ENCODE measurements at places on chromosomes 6 and 20.
A peak's percentile ranks its signal among the peaks of the same experiment; 100 is the strongest.

DNA sequence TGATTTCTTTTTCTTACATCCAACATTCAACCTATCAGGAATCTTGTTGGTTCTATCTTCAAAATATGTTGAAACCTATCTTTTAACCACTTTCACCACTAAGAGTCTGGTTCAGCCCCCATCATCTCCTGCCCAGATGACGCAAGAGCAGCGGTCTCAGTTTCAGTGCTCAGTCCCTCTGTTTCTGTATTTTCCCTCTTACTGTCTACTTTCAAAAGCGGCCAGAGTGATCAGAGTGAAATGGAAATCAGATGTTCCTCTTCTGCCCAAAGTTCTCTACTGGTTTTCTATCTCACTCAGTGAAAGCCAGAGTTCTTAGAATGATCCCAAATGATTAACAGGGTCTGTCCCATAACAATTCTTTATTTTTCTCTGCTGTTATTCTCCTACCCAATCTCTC lies 147.9 kb upstream of the PDE7B start:
- no peak for DNase-seq

DNA sequence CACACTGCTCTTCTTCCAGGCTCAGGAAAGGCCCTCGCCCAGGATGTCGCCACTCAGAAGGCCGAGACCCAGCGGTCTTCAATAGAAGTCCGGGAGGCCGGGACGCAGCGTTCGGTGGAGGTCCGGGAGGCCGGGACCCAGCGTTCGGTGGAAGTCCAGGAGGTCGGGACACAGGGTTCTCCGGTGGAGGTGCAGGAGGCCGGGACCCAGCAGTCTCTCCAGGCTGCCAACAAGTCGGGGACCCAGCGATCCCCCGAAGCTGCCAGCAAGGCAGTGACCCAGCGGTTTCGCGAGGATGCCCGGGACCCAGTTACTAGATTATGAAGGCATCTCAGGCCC lies 1.0 kb downstream of the KHDC3L start:
- DNase-seq, result no peak

- DNase-seq, result peak; percentile 27
Observed at GRCh38 chr20:57651881-57652605, 31.8 kb upstream of the ZBP1 start.

DNA sequence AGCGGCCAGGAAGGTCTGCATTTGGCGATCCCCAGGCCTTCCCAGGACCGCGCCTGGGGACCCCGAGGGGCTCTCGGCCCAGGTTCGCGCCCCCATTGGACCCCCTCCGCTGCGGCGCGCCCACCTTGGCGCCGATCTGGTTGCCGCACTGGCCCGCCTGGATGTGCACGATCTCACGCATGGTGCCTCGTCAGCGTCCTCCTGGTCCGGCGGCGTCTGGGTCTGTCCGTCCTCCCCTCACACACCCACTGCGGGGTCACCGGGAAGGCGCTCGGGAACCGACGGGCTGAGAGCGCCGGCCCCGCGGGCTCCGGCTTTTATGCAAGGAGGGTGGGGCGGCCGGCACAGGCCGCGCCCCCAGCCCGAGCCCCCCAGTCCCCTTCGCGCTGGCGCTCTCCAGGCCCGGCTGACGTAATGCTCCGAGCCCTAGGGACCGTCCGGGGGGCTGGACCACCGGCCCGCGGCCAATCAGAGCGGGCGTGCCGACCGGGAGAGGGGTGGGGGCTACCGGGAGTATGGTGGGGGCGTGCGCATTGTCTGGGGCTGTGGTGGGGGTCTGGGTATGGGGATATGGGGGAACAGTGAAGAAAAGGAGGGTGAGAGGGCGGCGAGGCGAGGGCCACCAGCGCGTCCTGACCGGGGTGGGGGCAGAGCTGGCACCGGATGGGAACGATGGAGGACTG lies at the start of gene TUBB2B:
TSS of gene TUBB2B (minus strand) at position 291 of the 683 bp plus-strand sequence. CDS start at position 181, 110 bp downstream.
- DNase-seq, result peak; percentile 44

DNA sequence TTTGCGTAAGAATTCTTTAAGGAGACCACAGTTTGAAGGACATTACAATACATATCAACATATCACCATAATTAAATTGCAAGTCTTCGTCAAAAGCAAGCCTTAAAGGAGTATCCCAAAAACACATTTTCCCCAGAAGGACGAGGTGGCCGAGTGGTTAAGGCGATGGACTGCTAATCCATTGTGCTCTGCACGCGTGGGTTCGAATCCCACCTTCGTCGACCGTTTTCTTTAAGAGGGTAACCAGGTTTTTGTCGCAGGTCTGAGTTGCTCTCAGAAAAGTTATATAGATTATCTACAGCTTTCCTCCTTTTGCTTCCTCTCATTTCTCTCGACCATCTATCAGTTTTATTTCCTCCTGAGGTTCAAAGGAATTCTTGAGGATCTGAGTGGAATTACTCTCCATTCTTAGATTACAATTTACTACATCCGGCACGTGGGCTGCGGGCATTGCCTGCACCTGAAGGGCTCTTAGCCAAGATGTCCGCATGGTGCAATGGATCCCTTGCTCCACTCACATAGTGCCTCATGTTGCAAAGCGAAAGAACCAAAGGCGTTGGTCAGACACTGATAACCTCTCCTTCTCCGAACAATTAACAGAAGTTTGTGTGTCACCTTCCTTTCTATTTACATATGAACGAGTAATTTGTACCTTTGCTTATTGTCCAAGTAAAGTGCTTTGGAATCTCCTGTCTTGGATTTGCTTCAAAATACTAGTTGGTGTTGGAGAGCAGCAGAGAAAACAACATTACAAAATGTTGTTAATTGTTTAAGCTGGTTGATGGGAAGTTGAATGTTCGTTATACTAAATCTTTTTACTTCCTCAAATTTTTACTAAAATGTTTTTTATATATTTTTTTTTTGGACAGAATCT lies 14.0 kb downstream of the POM121L2 start:
- no peak for DNase-seq

DNA sequence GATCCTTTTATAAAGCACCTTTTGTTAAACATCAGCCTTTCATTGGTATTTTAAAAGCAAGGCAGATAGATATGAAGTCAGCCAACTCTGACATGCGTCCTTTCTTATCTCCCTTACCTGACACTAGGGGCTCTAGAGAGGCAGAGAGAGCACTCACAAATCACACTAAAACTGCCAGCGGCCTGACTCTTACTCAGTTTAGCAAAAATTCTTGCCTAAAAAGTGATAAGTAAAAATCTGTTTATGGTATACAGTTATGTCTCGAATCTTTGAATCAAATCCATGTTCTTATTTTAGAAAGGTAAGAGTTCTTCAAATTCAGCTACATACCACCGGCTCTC lies 10.4 kb upstream of the TDRD6 start:
- DNase-seq, result no peak

DNA sequence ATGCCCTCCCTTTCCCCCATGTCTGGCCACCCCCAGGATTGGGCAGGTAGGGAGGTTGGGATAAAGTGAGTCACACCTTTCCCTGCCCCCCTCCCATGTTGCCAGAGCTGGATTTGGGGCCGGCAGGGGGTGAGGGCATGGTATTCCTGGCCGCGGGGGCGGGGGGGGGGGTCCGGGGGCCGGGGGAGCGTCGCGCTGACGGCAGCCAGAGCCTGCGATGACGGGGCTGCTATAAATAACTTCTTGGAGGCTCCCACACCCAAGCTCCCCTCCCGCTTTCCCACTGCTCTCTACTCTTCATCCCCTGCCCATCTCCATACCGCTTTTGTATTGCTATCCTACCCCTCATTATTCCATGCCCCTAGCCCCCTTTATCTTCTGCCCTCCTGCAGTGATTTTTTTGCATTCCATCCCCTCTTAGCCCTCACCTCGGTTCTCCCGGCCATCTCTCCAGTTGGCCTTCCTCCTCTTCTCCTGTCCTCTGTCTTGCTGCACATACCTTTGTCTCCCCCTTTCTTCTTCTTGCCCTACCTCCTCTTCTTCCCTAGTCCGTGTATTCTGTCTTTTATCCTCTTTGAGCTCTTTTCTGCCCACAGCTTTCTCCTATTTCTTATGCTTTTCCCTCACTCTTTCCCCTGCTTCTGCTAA lies 13.8 kb downstream of the SYNGAP1 start:
- no peak for DNase-seq

- DNase-seq, result no peak
Observed at GRCh38 chr6:163985710-163986109, 571.2 kb downstream of the QKI start.

- DNase-seq, result no peak
Observed at GRCh38 chr6:134553936-134554335, 236.0 kb upstream of the SGK1 start.

- no peak for DNase-seq
Observed at GRCh38 chr6:138673346-138674014, 100.1 kb upstream of the CCDC28A start.

DNA sequence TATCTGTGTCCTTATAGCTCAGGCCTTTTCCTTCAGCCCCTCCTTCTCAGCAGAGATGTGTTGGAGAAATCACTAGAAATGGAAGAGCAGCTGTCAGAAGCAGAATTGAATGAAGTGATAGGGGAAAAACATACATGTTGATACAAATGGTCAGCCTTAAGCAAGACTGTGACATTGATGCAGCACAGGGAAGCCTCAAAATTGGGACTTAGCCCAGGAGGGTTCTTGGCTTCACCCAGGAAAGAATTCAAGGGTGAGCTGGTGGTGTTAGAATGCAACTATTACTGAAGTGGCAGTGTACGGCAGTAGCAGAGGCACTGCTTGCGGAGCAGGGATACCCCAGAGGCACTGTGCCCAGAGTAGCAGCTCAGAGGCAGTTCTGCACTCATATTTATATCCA lies 8.0 kb upstream of the KIF16B start:
- DNase-seq, result no peak

DNA sequence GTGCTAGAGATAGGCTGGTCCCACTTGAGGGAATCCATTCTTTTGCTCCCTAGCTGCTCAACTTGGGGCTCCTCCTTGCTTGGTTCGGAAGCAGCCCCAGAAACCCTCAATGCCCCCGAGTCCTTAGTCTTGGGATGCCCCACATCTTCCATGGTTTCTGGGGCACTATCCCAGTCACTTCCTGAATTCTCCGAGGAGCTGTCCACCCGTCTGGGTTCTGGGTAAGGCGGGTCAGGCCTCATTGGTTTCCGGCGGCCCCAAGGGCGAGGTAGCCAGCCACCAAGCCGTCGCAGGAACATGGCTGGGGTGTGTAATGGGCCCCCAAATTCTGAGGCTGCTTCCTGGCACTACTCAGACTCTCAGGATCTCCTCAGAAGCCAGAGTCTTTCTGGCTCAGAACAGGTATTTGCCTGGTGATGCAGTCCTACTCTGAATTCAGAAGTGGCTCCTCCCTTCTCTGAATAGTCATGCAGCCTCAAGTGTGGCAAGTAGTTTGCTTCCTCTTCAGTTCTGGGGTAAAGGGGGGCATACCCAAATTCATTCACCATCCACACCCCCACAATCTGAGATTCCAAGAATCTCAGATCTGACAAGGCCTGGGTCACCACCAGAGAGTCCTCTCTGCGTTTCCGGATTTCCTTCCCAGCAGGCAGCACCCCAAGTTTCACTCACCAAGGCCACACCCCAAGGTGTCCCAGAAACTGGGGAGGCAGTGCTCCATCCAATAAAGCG lies 763 bp downstream of the C6orf47 start:
- no peak for DNase-seq
